ACHN (cell line): ENCODE measurements at places on chromosomes 5 and 9.

GRCh38 chr5:160903551-160903950, 51.5 kb upstream of the ATP10B start:
- DNase-seq, result no peak

- no peak for DNase-seq
These were observed 13.8 kb downstream of the MACIR start for GRCh38 chr5:103272377-103272776.

- DNase-seq, result no peak
These were observed 1.0 kb downstream of the PHPT1 start for GRCh38 chr9:136849960-136850865.

GRCh38 chr5:37777432-37778130, 62.3 kb downstream of the GDNF start:
- DNase-seq, result no peak

GRCh38 chr5:76337953-76338451, 65.1 kb upstream of the IQGAP2 start:
- DNase-seq, result peak; percentile 55

DNA sequence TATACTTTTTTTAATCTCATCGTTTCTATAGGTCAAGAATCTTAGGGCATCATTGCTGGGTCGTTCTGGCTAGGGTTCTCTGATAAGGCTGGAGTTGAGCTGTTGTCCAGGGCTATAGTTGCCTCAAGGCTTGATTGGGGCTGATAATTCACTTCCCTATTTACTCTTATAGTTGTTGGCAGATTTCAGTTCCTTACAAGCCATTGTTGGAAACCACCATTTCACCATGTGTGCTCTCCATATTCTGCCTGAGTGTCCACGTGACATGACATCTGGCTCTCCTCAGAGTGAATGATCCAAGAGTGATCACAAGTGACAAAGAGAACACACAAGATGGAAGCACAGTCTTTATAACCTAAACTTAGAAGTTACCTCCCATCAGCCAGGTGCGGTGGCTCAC, 852.2 kb downstream of the EFNA5 start:
- no peak for DNase-seq

DNA sequence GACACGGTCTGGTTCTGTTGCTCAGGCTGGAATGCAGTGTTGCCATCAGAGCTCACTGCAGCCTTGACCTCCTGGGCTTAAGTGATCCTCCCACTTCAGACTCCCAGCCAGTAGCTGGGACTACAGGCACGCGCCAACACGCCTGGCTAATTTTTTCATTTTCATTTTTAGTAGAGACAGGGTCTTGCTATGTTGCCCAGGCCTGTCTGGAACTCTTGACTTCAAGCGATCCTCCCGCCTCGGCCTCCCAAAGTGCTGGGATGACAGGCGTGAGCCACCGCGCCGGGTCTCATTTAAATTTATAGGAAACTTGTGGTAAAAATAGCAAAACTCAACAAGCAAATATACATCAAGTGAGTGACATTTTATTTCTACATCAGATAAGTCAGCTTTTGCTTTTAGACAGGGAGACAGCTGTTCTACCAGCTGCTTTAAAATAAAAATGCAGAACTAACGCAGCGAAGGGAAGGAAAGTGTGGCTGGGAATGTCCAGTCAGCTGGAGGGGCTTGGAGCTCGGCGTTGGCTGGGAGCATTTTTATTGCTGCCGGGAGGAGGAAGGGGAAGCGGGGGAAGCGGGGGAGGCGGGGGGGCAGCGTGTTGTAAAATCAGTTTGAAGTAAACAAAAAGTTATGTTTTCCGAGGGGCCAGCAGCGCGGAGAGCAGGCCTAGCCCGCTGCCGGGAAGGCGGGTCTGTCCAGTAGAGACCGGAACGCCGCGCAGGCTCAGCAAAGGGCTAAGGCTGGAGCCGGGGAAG, 707 bp upstream of the ZFYVE16 start:
- DNase-seq, result no peak

DNA sequence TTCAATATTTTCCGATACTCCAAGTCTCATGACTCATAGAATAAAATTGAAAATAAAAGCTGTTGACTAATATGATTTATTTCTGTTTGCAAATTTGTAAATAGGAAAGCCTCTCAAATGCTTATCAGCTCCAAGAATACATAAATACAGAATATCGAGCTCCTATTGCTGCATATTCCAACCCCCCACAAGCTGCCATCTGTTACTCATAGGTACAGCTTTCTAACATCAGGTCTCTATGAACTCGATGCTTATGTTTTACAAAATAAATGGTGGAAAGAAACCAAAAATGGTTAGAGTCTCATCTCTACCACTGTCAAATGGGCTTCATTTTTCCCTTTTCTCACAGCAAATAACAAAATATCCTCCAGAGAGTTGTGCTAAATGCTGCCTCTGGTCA, 631.6 kb upstream of the CDH18 start:
- DNase-seq, result no peak

- DNase-seq, result no peak
These were observed 542.3 kb downstream of the PSAT1 start for GRCh38 chr9:78839252-78839651.

- no peak for DNase-seq
These were observed 181.7 kb downstream of the ADGRV1 start for GRCh38 chr5:90740244-90740799.

DNA sequence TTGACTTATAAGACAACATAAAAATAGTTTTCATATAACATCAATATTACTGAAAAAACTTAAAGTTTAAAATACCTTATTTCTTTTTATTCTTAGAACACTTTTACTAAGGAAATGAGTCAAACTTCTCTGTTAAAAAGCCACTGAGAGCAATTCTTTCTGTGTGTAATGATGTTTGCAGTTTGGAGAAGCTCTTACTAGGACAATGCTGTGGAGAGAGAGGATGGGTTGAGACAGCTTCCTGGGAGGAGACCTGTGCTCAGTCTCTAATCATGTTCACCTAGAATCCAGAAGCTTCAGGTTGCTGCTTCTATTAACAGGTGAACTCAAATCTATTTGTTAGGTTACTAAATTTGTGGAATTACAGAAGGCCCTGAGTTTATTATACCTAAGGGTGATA, 198.5 kb downstream of the DNAH5 start:
- no peak for DNase-seq

- no peak for DNase-seq
These were observed 7.2 kb downstream of the DNAJA1 start for GRCh38 chr9:33032292-33032691.

DNA sequence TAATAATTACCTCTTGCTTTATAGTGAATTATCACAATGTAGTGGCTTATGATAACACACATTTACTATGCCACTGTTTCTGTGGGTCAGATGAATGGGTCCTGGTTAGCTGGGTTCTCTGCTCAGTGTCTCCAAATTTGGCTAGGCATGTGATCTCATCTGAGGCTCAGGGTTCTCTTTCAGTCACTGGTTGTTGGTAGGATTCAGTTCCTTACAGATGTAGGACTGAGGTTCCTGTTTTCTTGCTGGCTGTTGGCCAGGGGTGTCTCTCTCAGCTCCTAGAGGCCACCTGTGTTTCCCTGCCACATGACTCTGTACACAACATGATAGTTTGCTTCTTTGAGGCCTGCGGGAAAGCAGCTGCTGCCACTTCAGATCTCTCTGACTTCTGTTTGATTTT, 7.1 kb downstream of the NFX1 start:
- no peak for DNase-seq

DNA sequence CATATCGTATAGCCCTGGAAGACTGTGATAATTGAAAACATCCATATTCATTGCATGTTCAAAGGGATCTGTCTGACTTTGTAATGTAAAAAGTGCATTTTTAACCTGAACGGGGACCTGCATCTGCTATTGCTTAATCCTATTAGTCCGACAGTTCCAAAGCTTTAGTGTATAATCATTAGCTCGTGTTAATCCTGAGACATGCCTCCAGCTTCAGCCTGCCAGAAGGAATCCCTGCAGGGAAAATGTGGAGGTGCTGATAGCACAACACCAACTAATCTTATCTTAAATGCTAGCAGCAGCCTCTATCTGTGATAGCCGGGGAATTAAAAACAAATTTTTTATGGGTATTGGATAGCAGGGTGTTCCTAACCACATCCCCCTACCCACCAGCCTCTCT, 495.2 kb downstream of the TLE4 start:
- no peak for DNase-seq

DNA sequence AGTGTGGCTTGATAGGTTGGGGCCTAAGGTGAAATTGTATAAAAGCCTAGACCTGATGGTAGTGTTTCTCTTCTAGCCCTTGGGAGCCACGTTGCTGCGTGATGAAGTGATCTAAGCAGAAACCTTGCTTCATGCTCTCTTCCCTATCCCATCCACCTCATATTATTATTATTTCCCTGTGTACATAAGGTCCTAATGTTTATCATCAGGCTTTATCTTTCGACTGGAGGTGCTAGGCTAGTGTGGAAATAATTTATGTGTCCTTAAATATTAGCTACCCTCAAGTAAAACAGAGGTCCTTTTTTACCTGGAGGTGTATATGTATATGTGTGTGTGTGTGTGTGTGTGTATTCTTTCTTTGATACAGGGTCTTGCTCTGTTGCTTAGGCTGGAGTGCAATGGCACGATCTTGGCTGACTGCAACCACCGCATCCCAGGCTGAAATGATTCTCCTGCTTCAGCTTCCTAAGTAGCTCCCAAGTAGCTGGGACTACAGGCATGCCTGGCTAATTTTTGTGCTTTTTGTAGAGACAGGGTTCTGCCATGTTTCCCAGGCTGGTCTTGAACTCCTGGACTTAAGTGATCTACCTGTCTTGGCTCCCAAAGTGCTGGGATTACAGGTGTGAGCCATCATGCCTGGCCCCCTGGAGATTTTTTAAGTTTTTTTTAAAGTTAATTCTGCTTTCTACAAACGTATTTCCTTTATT, 3.7 kb downstream of the UGCG start:
- no peak for DNase-seq

- no peak for DNase-seq
These were observed 34.8 kb upstream of the RICTOR start for GRCh38 chr5:39108987-39109386.
